Cortex of kidney (tissue), 1 donor: ENCODE measurements at places on chromosomes 4 and X.

DNA sequence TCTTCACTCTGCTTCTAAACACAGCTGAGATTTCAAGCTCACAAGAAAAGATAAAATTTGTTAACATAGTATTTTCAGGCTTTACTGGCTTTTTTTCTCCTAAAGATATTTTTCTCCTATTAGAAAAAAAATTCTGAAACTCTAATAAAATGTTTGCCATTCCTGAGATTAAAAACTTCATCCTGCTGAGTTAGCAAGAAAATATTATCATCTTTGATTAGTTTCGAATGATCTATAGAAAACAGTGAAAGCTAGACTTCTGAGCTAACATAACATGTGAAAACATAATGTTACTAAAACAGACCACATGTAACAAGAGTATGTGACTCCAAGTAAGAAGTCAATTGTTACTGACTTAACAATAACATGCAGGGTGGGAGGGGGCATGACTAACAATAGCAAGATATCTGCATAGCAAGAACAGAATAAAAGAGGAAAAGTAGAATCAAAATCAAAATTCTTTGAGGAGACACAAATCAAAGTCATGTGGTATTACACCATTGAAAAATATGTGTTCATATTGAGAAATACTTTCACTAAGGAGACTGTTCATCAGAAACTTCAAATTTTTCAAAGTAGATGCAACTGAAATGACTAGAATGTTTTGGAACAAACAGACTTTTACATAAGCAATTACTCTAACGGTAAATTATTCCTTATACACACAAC lies 14.5 kb downstream of the TBCK start:
- no peak for DNase-seq

DNA sequence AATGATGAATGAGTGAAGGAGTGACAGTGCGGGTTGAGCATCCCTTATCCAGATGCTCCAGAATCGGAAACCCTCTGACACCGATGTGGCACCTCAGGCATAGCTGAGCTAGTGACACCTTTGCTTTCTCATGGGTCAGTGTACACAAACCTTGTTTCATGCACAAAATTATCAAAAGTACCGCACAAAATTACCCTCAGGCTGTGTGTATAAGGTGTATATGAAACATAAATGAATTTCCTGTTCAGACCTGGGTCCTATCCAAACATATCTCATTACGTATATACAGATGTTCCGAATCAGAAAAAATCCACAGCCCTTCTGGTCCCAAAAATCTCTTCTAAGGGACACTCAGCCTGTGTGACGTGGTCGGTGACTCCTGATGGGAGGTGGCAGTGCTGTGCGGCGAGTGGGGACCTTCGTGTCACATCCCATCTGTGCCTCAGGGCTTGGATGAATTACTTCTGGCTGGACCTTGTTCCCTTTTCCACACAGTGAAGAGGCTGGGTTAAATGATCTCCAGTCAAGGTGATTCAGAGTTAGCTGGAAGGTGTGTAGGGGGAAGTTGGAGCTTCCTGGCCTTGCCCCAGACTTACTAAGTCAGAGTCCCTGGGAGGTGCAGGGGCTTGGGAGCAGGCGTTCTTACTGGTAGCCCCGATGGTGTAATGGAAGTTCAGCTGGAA lies 18.8 kb downstream of the RGS12 start:
- DNase-seq, result no peak

- DNase-seq, result no peak
These were observed 105.6 kb downstream of the HUWE1 start for GRCh38 chrX:53580742-53581504.

GRCh38 chr4:182583703-182584415 lies 333.3 kb downstream of the DCTD start:
- no peak for DNase-seq

DNA sequence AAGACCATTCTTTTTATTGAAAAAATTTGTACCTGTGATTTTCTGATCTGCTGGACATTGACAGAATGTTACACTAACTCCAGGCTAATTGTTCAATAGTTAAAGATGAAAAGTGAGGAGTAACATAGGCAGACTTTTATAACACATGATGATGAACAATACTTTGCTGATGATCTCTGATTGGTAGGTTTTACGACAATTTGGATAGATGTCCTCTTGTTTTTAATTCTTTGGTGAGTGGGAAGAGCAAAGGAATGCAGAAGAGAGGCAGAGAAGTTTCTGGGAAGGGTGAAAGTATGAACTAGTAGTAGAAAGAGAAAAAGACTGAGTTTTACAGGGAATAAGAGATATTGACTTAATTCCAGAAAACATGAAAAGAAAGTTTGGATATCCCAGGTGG lies 267.3 kb upstream of the HAND2 start:
- DNase-seq, result no peak

DNA sequence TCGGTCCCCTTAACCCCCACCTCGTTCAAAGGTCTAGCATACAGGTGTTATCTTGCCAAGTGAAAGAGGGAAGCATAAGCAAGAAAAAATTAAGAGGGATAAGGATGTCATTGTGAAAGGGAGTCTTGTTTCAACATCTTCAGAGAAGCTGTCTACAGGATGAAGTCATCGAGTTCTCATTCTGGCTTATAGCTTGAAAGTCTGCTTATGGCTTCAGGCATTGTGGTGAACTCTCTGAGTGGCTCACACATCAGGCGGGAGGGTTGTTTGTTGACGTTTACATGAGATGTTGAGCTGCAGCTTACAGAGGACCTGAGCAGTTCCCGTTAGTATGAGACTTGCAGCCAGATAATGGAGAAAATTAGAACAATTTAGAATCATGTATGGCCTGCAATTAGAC lies 16.6 kb downstream of the MAGEA9B start:
- DNase-seq, result no peak

DNA sequence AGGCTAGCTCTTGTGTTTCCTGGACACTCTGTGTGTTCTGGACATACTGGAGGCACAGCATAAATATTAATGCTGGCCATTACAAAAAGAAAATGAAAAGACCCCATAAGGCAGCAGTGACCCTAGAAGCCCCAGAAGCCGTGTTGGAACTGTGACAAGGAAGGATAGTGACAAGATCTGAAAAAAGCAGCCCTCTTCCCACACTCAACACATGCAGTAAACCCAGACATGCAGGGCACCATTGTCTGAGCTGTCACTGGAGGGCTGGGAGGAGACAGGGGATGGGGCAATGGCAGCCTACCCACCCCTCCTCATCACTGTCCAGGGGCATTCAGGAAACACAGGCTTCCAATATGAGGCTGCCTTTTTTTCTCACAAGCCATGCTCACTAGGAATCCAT lies 6.5 kb downstream of the TRIM2 start:
- DNase-seq, result no peak

GRCh38 chr4:41745292-41746024 lies 3.1 kb downstream of the PHOX2B start:
- DNase-seq, result no peak

DNA sequence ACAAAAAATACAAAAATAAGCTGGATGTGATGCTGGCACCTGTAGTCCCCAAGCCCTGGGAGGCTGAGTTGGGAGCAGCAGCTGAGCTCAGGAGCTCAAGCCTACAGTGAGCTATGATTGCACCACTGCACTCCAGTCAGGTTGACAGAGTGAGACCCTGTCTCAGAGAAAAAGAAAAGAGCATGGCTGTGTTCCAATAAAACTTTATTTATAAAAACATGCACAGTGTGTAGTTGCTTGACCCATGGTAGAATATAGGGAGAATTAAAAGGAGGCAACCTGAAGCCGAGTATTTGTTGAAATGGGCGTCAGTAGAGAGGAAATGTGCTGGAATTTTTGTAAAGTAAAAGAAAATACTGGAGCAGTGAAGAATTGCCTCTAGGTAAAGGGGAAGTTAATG lies 27.0 kb downstream of the GYG2 start:
- no peak for DNase-seq

GRCh38 chrX:54494989-54495813 lies 833 bp downstream of the FGD1 start:
- DNase-seq, result no peak

DNA sequence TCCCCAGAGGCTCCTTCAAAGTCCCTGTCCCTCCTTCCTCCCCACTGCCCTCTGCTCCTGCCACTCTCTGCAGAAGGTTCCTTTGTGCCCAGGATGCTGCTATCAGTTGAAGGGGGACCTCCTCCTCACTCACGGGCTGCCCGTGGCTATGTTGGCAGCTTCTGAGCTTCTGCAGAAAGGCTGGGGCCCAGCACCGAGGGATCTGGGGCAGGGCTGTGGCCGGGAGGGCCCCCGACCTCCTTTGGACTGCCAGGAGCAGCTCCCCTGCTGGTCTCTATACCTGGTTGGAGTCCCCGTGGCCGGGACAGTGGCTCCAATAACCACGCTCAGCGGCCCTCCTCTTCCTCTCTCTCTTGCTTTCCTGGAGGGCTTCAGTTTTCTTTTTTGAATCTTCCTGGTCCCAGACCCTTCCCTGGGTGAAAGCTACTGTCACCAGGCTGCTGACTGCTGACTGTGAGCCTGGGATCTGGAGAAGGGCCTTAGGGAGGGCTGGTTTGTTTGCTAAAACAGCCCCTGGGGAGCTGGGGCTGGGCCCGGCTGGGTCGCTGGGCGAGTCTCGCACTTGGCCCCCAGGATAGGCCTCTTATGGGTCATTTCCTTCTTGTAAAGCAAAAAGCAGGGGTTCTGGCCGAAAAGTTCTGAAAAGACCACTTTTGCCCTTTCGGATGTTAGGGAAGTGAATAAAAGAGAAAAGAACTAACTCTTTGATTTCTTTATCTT lies 46.9 kb downstream of the SORCS2 start:
- no peak for DNase-seq

DNA sequence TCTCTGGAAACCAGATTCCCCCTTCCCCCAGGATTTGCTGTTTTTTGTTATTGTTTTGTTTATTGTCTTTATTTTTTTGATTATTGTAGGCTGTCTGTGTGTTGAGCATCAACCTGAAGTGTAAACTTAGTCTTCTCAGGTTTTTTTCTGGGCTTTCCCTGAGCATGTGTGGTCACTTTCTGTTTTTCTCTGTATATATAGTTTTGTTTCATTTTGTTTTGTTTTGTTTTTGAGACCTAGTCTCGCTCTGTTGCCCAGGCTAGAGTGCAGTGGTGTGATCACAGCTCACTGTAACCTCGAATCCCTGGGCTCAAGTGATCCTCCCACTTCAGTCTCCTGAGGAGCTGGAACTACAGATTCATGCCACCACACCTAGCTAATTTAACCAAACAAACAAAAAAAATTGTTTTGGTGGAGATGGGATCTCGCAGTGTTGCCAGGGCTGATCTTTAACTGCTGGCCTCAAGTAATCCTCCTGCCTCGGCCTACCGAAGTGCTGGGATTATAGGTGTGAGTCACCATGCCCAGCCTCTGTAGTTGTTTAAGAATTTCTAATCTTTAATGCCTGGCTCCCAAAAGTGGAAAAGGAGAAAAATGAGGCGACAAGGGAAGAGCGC lies 9.1 kb downstream of the IL13RA1 start:
- no peak for DNase-seq

- no peak for DNase-seq
These were observed 121.6 kb upstream of the EPHA5 start for GRCh38 chr4:65791812-65792308.

DNA sequence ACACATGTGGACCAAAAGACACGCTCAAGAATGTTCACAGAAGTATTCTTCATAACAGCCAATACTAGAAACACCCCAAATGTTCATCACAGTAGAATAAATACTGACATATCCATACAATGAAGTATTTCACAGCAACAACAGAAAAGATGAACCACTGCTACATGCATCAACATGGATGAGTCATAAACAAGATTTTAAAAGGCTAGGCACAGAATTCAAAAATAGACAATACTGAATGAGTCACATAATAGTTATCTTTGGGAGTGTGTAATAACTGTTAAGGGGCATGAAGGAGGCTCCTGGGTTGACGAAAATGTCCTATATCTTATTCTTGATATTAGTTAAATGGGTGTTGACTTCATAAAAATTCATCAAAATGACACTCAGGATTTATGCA lies 43.5 kb downstream of the CLOCK start:
- no peak for DNase-seq

- DNase-seq, result no peak
These were observed 70.5 kb upstream of the TBC1D9 start for GRCh38 chr4:140826701-140827027.

- no peak for DNase-seq
These were observed 89.0 kb upstream of the LIMCH1 start for GRCh38 chr4:41448934-41449333.

DNA sequence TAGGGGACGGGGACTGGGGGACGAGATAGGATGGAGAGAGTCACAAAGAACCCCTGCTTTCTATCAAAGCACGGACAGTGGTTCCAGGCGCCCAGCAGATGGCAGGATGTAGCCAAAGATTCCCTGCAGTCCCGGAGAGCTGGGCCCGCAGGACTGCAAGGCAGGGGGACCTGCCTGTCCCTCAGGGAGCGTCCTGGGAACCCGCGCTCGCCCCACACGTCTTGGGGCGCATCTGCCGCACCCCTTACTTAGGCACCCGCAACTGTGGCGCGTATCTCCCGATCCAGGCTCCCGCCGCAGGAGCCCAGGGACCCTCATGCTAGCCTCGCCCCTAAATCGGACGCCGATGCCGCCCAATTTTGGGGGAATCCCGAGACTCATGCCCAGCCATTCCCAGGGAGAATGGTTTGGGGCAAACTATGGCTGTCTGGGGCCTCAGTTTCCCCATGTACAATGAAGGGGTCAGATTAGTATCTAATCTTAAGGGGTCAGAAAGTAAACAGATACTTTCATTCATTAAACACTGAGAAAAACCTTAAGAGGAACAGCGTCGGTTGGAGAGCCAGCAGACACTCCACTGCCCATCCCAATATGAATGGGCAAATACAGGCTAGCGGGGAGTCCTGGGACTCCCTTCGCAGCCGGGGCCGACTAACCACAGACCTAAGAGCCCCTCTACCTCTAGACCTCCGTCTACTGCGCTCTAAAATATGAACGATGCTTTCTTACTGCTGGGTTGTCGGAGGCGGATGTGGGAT lies 581 bp upstream of the STK32B start:
- no peak for DNase-seq

DNA sequence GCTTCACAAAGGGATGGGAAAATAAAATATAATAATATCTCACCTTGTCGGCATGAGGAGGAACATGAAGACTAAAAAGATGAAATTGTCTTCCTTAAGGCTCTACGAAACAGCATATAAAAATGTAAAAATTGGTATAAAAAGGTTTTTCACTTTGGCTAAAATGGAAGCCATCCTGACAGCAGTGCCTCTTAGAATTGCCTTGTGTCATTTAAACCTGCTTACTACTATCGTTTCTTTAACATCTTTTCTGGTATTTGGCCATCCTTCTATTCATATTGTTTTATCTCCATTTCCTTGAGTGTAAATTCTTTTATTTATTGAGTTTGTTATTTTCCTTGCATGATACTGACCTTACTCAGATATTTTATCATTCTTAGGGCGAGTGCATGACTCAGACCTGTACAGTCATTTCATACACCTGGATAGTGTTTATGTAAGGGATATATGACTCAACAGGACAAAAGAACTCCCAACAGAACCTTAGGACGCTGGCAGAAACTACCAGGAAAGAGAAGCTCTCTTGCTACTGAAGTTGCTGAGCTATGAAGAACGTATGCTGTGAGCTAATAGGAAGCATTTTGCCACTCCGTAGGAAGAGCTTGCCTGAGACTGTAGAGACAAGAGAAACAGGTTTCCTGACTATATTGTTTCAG lies 5.8 kb upstream of the CDKN2AIP start:
- DNase-seq, result no peak

GRCh38 chr4:83389756-83390505 lies 55.3 kb upstream of the HPSE start:
- no peak for DNase-seq
